NCI-H1105 (cell line): ENCODE measurements at places on chromosomes 6 and 20.

DNA sequence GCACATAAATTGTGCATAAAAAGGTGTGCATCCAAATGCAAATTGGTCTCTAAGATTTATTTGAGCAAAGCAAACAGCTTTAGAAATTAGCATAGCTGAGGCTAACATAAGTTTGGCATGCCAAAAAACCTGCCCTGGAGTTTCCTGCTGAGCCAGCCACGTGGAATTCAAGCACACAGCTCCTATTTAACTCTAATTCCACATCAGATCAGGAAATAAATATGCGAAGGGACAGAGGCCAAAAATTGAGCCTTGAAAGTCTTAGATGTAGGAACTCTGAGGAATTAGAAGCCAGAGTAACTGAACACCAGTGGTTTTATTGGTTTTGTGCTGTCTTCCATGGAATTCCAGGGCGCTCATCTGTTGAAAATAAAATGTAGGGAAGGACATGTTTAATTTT is 19.6 kb downstream of the SOBP start:
- no peak for DNase-seq

GRCh38 chr6:5030596-5031136 is 26.8 kb upstream of the RPP40 start:
- DNase-seq = peak; percentile 77

DNA sequence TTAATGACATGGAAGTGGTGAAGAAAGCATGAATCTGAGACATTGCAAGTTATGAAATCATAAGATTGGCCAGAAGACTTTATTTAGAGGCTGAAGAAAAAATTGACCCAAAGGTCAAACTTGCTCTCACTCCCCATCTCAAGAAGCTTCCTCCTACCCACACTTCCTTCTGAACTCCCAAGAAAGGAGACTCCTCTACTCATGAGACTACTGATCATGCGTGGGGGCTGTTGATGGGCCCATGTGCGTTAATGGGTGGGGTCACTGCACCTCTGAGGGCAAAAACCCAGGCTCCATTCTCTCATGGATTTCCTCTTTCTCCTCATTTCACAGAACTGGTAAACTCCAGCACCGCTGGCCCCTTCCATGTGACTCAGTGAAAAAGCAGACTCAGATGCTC is 470.6 kb upstream of the ARID1B start:
- no peak for DNase-seq

DNA sequence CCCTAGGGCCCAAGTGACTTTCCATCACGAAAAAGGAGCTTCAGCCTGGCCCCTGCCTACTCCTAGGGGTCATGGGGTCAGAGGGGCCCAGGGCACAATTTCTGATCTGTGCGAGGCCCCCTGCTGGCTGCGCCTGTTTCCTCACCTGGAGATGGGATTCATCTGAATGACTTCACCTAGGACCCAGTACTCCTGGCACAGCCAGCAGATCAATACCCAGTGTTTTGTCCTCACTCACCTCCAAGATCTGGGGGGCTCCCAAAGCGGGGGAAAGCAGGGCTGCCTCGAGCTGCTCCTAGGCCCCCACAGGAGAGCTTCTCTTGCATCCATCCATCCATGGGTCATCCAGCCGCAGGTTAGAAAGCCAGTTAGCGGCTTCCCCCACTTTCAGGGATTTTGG is 33.8 kb downstream of the CD40 start:
- DNase-seq = no peak

DNA sequence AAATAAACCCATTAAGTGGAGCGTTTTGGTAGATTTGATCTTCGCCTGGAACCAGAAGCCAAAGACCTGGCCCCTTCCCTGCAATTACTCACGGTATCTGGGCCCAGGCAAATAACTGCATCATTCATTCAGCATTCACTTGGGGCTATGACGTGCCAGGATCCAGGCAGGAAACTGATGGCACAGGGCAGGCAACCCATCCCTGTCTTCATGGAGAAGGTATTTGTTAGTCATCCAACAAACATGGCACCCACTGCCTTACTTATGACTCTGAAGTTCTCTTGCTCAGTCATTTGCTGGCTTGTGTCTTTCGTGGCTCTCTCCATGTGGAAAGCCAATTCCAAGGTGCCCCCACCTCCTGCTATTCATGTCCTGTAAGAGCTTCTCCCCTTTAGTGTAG is 232.4 kb downstream of the BMP7 start:
- DNase-seq = no peak

DNA sequence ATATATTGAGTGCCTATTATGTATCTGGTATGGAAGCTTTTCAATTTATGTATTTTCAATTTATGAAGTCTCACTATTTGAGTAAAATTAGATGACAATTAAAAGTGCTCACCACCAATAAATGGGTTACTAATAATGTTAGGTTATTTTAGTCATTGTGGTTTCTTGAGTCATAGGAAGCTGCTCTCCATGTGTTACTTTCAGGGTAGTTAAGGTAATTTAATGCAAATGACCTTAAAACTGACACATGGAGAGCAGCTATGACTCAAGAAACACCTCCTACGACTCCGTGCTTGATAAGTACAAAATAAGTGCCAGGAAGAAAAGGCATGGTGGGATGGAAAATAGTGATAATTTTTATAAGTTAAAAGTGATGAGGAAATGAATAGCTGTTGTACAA is 16.5 kb upstream of the TINAG start:
- DNase-seq = no peak

- DNase-seq = no peak
These were observed 90.0 kb downstream of the JARID2 start for GRCh38 chr6:15335916-15336315.

- DNase-seq = no peak
These were observed 20.5 kb downstream of the TSHZ2 start for GRCh38 chr20:52992632-52993031.

GRCh38 chr20:32513031-32513866 is 71.9 kb downstream of the NOL4L start:
- DNase-seq = no peak

GRCh38 chr6:87907521-87907920 is 140.1 kb upstream of the SPACA1 start:
- DNase-seq = no peak

- no peak for DNase-seq
These were observed 194.1 kb downstream of the OGFRL1 start for GRCh38 chr6:71482742-71483141.

DNA sequence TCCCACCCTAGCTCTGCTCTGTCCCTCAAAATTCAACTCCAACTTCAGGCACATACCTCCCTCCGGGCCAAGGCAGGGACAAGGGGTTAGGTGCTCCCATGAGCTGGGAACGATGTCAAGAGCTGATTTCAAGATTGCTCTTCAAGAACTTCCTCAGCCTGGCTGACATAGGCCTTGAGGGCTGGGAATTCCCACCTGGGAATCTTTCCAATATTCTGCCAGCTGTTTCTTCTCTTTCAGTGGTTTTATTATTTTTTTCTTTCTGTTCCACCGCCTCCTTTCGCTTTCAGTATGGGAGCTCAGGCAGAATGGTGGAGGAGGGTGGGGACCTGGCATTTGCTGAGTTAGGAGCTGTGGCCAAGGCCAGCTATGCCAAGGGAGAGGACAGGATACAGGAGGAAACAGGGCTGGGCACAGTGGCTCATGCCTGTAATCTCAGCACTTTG is 33.7 kb downstream of the SRSF3 start:
- no peak for DNase-seq

DNA sequence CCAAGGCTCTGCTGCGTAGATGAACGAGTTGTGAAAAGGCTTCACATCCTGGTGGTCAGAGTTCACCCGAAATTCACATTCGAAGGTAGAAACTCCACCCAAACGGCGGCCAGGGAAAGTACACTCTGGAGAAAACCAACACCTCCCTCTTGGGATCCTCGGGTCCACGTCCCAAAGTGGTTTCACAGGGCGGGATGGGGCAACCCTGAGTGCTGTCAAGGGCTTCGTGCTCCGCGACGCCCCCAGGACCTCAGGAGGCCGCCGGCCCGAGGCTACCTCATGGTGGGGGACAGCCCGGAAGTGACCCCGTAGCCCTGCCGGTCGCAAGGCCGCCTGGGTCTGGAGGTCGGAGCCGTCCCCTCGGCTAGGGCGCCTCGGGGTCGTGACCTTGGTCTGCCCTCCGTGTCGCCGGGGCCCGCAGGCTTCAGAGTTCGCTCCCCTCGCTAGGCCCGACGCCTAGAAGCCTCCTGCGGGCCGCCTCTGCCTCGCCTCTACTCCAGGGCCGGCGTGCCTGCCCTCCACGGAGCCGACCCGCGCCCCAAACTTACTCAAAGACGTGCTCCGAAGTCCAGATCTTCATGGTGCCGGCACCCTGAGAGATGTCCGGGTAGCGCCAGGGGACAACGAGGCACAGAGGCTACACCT is at the start of gene PRELID3B:
PRELID3B (minus strand) TSS at position 636 of the 645 bp plus-strand sequence; CDS start at position 580, 56 bp downstream.
- no peak for DNase-seq

GRCh38 chr6:13298446-13298845 is 29.9 kb downstream of the TBC1D7 start:
- DNase-seq = no peak

DNA sequence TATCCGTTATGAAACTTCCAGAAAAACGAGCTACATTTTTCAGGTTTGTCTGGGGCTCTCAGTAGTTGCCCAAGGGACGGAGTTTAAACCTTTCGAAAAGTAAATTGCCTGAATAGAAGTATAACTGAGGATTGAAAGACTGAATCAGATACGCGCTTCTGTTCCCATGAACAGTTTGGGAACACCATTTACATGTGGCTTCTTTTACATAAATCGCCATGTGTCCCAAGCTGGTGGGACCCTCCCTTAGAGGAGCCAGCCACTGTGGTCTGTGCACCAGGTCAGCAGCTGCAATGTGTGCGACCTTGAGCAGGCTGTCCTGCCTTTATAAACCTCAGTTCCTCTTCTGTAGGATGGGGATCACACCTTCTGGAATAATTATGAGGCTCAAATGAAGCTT is 11.0 kb downstream of the ENTPD6 start:
- no peak for DNase-seq

DNA sequence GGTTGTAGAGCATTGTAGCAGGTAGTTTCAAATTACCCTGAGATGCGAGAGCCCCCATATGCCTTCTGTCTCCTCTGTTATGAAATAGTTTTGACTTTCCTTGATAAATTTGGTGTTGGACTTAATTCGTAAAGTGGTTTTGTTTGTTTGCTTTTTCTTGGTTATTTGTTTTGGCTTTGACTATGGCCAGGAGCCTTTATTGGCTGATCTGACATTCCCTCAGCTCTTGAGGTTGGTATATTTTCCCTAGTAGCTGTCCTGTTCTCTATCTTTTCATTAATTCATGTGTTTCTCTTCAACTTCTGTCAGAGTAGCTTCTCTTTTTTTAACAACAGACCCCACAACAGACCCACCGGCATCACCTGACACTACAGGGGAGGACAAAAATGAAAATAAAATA is 457.4 kb upstream of the MANEA start:
- DNase-seq = no peak

DNA sequence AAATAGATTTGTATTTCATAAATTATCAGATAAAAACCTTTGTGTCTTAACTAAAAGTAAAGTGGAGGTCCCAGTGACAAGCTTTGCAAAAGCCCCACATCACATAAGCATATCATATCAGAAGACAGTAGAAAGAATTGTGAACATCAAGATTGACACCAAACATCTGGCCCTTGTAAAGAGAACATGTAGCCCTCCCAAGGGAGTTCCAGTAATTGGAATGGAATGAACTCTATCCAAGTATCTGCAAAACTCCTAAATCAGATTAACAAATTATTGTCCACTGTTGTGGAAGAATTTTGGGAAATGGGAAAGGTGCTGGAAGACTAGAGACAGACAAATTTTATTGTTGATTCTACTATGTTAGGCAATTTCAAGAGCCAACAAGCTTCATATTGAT is 268.8 kb downstream of the KCNQ5 start:
- no peak for DNase-seq

DNA sequence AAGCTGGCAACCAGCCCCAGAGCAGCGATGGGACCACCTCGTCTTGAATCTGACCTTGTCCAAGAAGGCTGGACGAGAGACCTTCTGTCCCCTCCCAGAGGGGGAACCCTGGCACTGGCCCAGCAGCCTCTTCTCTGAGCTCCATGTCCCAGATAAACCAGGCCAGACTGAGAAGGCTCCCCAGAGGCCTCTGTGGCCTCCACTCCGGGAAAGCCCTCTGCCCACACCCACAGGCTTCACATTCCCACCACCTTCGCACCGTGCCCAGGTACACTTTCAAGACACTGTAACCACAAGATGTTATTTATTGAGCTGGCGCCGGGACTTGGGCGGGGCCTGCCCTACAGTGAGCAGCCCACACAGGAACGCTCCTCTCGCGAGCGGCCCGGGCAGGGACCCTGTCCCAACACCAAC is 33.2 kb downstream of the ADA start:
- DNase-seq = no peak

DNA sequence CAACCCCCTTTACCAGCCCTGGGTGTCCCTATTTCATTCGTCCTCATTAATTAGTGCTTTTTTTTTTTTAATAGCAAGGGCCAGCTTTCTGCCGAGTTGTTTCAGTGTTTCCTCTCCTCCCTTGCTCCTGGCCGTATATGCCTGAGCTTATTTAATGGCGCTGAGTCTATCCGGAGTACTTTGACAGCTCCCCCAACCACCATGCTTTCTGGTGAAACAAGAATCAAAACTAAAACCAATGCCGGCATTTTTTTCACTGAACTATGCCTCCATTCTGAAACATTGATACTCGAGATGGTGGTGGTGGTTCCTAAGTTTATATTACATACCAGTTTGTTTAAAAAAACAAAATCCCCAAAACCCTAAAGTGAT is 1.2 kb downstream of the DCBLD1 start:
- DNase-seq = peak; percentile 32

DNA sequence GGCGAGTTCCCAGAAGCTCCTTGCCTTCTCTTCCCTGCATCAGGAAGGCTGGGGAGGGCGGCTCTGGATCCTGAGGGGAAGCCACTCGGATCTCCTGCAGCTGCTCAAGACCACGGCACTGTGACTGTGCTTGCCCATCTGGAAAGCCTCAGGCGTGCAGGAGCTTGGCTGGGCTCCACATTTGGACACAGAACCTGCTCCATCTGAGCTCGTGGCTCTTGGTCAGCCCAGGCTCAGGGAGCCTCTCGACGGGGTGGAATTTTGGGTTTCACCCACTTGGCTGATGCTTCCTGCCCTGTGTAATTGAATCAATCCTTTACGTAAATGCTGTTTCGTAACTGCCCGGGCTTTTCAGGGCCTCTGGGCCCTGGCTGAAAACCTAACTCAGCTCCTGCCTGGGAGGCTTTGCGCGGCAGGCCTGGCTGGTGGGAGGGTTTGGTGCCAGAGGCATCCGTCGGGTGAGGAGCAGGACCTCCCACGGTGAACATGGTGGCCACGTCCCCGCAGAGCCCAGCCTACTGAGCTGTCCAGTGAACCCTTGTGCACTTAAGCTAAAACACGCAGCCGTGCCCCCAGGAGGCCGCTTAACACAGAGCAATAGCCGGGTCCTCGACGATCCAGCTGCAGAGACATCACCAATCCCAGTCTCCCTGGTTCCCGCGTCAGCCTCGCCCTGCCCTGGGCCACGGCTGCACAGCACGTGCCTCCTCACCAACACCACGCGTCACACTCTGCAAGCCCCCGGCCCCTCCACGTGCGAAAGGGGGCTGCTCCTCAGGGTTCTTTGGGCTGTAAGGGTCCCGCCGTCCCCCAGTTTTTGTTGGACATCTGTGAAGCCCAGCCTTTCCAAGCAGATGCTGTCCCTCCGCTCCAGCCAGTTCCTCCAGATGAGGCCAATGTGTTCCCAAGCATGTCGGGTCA is 241.0 kb downstream of the DLL1 start:
- DNase-seq = no peak
